ENCODE measurements at places on chromosomes 5 and 9.

DNA sequence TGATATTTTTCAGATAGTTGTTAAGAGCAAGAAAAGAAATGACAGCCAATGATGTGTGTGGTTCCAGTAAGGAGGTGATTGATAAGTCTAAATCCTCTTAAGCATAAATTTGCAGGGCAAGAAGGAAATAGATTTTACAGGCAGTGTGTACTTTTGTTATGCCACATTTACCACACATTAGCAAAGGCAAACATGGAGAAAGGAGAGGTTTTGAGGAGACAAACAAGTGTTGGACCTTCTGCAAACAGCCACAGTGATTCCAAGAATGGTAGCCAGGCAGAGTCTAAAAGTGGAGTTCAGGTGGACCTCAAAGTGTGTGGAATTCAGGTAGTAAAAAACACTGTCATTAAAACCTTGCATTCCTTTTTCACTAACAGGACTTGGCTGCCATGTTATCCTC, 295.9 kb upstream of the ITGA1 start:
- DNase-seq, result no peak

- no peak for DNase-seq
Measured at GRCh38 chr9:107309271-107309670, 26.2 kb downstream of the RAD23B start.

GRCh38 chr5:145157841-145158240, 677.3 kb downstream of the PRELID2 start:
- no peak for DNase-seq

DNA sequence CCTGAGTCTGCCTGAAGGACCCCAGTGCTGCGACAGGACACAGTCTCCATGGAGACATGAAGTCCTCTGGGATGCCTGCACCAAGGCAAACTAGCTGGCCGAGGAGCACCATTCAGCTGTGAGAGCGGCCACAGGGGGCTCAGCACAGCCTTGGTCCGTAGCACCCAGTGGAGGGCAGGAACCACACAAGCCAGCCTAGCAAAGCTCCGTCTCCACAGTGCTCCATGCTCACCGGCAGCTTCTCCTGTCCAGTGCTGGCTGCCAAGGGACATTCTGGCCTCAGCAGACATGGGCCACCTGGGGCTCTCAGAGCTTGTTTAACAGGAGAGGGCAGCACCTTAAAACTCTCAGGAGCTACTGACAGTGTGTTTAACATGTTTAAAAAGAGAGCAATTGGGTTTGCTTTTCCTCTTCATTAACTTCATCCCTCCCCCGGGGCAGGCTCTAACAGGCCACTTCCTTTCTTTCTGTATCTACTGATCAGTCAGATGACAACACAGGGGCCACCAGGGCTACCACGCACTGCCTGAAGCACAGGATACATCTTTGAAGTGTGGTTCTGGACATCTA, 57.0 kb downstream of the SECISBP2 start:
- no peak for DNase-seq

GRCh38 chr9:118058227-118058626, 354.0 kb downstream of the TLR4 start:
- DNase-seq, result no peak

GRCh38 chr5:80871541-80871961, 88.6 kb upstream of the RASGRF2 start:
- DNase-seq, result no peak

GRCh38 chr5:135589152-135589551, 10.4 kb upstream of the CXCL14 start:
- DNase-seq, result no peak

- DNase-seq, result no peak
Measured at GRCh38 chr5:172385707-172386106, 68.6 kb downstream of the SH3PXD2B start.

DNA sequence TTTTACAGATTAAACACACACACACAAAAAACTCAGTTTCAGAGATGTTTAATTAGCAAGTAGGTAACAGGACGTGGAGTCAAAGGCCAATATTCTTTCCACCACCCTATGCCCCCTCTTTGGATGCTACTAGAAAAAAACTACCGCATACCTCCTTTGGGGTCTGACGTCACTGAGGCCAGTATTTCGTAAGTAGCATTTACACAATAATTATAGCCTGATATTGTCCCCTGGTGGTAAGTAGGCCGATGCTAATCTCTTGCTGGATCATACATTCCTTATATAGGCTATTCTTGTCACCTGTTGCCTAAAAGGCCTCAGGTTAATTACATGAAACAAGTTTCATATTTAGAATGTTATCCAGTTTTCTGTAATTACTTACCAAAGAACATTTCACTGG, 21.0 kb upstream of the SMARCA2 start:
- no peak for DNase-seq

GRCh38 chr5:62314213-62314830, 8.3 kb downstream of the KIF2A start:
- DNase-seq, result no peak

GRCh38 chr9:22469928-22470544, 23.4 kb downstream of the DMRTA1 start:
- DNase-seq, result peak; percentile 27

DNA sequence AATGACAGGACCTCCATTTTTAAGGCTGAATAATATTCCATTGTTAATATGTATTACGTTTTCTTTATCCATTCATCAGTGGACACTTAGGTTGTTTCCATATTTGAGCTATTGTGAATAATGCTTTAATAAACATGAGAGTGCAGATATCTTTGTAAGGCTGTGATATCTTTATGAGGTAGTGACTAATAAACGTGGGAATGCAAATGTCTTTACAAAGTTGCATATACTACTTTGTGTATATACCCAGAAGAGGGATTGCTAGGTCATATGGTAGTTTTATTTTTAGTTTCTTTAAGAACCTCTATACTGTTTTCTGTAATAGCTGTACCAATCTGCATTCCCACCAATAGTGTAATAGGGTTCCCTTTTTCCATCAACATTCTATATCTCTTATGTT, 148.7 kb downstream of the FOCAD start:
- no peak for DNase-seq

DNA sequence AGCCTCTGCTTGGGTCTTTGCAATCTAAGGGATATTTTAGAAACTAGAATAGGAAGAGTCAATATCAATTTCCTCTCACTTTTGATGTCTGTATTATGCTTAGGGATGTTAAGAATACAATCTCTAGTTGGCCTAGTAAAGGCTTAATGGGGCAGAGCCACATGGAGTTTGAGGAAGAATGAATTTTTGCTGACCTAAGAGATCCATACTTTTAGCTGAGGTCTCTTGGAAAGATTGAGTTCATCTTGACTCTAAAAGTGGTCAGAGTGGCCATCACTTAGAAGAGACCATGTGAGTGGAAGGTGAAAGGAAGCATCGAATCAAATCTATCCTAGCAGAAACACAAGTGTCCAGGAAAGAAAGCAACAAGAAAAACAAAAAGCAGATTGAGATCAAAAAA, 92.2 kb upstream of the SLC28A3 start:
- no peak for DNase-seq

DNA sequence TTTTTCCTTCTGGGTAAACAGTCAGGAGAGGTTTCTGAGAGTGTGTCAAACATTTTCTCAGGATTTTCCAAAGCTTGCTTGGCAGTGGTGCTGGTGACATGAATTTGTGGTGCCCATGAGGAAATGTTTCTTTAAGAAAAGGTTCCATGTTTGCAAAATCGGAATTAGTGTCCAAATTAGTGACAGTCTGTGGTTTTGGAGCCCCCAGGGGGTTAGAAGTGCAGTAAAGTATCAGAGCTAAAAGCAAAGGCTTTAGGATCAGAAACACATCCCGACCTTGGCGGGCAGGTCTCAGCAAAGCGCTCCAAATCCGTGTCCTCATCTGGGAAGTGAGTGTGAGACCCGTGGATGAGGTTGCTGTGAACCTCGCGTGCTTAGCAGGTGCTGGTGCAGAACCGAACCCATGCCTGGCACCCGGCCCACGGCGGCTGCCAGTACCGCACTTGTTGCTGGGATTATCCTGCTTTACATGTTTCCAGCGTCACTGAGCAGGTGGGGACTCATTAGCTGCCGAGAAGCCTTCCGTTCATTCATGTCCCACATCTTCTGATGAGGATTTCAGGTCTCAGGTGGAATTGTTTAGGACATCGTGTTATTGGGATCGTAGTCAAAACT, 70.8 kb upstream of the COL5A1 start:
- DNase-seq, result no peak

DNA sequence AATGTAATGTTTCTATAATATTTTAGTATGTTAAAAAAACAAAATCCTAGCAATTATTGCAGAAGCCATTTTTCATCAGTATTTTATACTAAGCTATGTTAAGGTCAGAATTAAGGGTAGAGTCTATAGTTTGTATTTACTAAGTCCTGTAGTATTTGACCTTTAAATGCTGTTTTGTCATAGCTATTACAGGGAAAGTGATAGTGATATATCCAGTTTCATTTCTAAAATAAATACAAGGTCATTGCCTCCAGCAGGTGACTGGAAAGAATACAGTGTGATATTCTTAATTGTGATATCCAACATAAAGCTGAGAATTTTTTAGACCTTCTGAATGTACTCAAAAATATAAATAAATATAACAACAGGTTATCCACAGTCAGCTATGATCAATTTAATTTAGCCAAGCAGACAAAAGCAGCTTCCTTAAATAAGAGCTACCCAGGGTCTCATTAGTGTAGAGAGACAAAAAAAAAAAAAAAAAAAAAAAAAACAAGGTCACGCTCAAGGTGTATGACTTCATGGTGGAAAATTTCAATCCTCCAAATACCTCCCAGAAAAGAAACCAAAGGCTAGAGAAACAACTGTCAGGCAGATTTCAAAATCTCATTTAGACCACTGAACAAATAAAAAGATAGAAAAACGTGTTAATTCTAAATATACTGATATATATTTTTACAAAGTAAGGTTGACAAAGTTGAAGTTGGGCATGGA, 278.7 kb downstream of the HCN1 start:
- no peak for DNase-seq

- DNase-seq, result no peak
Measured at GRCh38 chr5:33582417-33582816, 141.7 kb downstream of the TARS1 start.

DNA sequence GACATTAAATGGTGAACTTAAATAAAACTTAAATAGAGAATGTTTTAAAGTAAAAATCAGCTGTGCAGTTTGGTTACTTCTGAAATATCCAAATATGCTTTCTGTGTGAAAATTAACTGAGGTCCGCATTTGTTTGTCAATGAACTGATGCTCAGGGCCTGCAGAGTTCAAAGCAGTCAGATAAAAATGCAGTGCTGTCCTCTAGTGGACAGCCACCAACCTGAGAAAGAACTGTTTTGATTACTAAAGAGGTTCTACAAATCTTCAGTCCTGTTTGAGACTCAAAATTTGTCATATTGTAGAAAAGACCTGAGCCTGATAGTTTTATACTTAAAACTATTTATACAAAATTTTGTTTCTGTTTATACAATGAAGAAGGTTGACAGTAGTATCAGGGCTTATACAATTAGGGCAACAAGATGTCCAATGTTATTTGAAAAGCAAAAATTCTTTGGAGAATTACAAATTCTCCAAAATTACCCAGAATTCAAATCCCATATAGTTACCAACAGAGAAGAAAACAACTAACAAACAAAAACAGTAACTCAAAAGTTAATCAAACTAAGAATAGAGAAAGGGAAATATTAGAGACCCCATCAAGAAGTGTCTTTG, 232.3 kb upstream of the TBCA start:
- DNase-seq, result no peak

DNA sequence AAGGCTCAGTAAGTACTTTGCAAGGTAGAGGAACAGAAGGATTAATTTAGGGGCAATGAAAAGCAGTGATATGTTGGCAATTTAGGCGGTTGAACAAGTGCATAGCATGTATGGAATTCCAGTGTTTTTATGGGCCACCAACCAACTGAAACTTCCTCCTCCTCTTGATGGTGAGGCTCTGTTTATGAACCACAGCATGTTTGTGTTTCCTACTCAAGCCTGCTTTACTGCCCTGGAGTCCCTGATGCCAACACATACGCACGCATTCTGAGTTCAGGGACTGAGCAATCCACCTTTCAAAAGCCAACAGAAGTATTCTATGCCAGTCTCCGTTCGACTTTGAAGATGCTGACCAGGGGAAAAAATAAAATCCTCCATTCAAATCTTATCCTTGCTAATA, 417.5 kb downstream of the EFNA5 start:
- DNase-seq, result no peak

DNA sequence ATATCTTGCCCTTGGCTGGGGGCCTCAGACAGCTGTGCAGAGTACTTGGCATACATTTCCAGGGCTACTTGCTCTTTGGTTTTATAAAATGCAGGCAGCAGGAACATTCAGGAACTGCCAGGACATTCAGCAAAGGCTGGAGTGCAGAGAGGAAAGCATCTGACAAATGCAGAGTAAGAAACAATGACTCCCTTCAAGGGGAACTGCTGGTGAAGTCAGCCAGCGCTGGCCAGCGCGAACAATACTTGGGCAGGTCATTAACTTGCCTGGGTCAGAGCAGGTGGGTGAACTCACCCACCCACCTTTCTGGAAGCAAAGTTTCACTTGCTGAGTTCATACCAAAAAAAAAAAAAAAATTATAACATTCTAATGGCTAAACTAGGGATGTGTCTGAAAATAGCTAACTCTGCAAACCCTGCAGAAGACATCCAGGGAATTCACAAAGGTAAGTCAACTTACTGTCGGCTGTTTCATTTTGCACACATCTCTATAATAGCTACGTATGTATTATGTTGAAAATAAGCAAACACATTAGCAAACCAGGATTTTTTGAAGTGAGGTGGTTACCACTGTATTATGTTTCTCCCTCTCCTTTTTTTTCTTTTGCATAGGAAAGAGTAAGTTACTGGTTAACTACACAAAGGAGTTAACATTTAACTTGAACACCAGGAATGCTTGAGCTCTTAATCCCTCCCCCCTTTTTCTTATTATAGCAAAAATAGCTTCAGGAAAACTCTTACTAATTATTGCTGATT, 152.2 kb downstream of the GLIS3 start:
- no peak for DNase-seq

- no peak for DNase-seq
Measured at GRCh38 chr5:140678993-140679392, 5.6 kb upstream of the DND1 start.

GRCh38 chr5:102153003-102153759, 142.9 kb downstream of the SLCO4C1 start:
- peak; percentile 49 for DNase-seq

DNA sequence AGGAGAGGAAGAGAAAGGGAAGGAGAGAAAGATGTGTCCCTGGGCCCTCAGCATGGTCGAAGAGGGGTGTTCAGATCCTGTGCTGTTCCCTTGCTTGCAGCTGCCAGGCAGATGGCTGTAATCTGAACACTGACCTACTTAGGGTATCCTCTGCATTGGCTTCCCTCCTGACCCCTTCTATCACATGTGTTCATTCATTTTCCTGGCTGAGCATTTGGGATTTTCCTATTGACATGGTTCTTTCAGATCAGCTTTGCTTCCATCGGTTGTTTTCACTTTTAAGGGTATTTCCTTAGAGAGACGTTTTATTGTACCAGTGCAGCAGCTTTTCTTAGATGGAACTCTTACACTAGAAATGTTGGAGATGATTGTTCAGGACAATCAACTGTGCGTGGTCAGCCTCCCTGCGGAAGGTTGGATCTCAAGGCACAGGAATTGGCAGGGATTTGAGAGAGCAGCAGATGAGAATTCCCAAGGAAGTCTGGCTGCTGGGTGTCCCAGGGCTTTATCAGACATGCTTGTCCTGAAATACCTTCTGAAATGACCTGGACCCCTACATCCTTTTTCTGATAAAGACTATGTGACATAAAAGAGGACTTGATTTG, 26.0 kb downstream of the ACTBL2 start:
- no peak for DNase-seq
